ENCODE measurements at places on chromosomes 11 and 22.

- no peak for DNase-seq
Observed at GRCh38 chr11:67116758-67117105, 2.3 kb upstream of the KDM2A start.

DNA sequence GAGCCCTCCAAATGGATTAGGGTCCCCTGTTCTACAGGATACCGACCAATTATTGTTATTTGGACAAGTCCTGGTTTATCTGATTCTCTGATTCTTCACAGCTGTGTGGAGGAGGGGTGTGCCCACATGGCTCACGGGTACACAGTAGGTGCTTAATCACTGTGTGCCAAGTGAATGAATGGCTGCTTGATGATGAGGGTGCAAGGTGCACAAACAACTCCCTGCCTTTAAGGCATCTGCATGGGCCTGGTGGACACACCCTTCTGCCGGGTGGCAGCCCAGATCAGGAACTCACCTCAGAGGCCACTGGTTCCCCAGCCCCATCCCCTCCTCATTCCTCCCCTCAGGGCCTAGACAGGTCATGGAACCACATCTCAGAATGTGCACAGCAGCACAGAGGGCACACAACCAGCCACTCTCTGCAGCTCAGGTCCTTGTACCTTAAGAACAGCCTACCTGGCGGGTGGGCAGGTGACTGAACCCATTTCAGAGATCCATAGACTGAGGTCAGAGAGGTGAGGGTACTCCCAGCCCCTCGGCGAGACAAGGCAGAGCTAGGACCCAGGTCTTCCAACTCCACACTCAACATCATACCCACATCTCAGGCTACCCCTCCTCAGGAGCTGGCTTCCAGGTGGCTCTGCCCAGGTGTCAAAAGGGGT, 50.3 kb downstream of the SHANK2 start:
- DNase-seq: no peak

DNA sequence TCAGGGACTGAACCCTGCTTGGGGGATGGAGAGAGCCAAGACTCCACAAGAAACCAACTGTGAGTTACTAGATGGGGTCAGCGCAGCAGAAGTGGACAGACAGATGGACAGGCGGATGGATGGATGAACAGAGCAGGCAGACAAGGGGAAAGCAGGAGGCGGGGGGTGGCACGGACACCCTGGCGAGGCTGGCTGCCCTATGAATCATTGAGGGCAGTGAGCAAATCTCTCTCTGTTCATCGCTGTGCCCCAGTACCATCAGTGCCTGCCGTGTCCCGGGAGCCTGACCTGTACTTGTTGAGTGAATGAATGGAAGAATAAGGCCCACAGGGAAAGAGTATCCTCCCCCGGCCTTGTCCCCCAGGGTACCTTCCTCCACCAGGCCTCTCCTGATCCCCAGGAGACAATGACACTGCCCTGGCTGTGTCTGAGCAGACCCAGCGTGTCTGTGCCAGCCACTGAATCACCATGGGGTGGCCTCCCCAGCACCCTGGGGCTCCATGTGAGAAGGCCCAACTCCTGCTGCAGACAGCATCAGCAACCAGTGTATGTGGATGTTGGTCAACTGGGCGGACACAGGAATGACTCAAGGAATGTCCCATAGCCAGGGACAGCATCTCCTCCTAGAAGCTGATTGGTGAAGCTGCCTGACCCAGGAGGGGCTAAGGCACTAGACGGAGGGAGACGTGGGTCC, 5.1 kb upstream of the KLHL35 start:
- no peak for DNase-seq

GRCh38 chr22:40046126-40046525, 51.4 kb downstream of the FAM83F start:
- no peak for DNase-seq

DNA sequence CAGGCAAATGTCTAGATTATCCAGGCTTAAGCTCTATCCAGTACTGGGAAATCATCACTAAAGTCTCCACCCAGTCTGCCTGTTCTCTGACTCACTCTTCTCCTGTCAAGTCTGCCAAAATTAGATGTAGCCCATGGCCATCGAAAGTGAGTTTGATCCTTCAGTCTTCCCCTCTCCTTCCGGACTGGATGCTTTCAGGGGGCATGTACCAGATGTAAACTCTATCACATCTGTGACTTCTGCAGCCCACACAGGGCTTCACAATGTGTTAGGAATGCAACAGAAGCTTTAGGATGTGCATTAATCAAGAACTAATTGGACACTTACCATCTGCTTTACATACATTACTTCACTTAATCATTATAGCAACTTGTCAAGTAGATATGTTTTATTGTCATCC, 12.3 kb downstream of the ME3 start:
- no peak for DNase-seq

GRCh38 chr22:23178512-23179254, 1.6 kb upstream of the BCR start:
- peak; percentile 37 for DNase-seq

DNA sequence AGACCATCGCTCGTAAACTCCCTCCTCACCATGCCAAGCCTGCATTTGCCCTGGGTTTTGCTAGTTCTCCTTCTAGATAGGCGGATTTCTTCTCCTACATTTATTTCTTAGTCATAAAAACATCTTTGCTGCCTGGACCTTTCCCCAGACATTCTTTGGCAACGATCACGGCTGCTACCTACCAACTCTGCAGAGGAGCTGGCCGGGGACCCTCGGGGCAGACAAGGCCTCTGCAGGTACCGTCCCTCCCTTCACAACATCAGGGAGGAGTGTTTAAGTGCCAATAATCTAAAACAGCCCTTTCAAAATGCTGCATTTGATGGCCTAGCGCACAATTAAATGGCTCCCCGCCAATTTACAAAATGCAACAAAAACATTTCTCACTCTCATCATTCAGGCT, 34.4 kb downstream of the BRD1 start:
- no peak for DNase-seq

GRCh38 chr11:12288931-12289666, 88.3 kb upstream of the PARVA start:
- DNase-seq: no peak

DNA sequence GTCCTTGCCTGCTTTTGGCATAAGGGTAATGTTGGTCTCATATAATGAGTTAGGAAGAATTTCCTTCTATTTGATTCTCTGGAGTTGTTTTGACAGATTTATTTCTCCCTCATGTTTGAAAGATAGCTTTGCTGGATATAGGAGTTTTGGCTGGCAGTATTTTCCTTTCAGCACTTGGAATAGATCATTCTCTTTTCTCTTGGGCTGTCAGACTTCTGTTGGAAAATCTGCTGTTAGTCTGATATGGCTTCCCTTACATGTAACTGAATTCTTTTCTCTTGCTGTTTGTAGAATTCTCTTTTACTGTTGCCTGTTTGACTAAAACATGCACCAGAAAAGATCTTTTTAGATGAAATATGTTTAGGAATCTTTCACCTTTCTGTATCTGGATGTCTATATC, 165.5 kb downstream of the GUCY1A2 start:
- no peak for DNase-seq

DNA sequence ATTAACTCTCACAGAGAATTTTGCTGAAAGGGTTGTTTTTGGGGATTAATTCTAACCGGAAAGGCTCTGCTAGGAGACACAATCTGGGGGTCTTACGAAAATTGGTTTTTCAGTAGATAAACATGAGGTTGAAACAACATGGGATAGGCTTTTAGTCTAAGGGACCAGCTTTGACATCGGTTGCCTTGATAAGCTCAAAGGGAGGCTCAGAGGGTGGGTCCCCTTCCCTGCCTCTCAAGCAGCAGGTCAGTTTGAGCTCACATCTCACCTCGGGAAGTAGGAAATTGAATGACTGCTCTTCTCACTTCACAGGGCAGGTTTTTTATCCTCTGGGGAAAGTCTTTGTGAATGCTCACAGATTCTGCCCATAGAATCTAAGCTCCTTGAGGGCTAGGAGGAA, 70.2 kb upstream of the KIRREL3 start:
- no peak for DNase-seq

- no peak for DNase-seq
Observed at GRCh38 chr11:134079317-134079716, 10.4 kb downstream of the JAM3 start.

DNA sequence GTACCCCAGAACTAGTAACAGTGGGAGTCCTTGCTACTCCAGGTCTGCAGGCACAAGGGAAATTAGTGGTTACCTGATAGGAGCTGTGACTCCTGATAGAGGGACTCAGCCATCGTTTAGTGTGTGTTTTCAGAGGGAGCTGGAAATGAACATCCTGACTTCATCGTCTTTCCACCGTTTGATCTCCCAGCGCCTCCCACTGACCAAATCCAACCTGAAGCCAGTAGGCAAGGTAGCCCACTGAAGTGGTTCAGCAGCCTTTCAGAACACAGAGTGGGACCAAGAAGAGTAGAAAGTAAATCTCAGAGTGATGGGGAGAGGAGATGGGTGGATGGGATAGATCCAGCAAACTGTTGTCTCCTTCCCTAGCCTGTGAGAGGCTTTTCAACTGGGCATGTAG, 385.9 kb downstream of the INSC start:
- DNase-seq: no peak

GRCh38 chr11:12377824-12378593, 638 bp downstream of the PARVA start:
- DNase-seq: peak; percentile 74

- DNase-seq: no peak
Observed at GRCh38 chr11:77580712-77581337, 8.9 kb upstream of the AQP11 start.

GRCh38 chr11:8567602-8568198, 26.3 kb downstream of the STK33 start:
- no peak for DNase-seq

DNA sequence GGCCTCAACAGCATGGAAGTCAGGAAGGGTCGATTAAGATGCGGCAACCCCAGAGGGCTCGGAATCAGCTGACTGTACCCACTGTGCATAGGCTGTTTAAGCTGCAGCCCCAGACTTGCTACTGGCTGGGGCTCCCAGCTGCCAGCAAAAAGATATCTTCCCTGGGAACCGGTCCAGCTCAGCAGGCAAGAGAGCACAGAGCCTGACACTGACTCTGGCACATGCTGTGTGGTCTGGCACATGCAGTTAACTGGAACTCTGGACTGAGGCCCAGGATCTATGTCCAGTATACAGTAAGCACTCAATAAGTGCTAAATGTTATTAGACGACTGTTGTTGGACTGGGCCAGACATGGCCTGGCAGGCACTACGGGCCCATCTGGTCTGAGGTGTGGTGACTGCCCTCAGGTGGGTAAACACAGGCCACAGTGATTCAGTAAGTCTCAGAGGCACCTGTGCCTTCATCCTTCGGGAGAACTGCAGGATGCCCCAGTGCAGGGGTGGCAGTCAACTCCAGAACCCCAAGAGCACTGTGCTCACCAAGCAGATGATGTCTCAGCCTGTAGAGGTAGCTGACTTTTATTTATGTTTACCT, 87.6 kb downstream of the LARGE1 start:
- DNase-seq: no peak

DNA sequence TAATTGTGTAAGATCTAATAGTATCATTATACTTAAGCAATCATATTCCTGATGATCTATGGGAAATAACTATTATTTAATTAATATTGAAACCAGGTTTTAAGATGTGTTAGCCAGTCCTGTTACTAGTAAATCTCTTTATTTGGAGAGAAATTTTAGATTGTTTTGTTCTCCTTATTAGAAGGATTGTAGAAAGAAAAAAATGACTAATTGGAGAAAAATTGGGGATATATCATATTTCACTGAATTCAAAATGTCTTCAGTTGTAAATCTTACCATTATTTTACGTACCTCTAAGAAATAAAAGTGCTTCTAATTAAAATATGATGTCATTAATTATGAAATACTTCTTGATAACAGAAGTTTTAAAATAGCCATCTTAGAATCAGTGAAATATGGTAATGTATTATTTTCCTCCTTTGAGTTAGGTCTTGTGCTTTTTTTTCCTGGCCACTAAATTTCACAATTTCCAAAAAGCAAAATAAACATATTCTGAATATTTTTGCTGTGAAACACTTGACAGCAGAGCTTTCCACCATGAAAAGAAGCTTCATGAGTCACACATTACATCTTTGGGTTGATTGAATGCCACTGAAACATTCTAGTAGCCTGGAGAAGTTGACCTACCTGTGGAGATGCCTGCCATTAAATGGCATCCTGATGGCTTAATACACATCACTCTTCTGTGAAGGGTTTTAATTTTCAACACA, 6.4 kb downstream of the BIRC3 start:
- no peak for DNase-seq

- DNase-seq: no peak
Observed at GRCh38 chr11:33642461-33643166, 58.0 kb downstream of the C11orf91 start.

GRCh38 chr22:43884600-43885318, 7.1 kb downstream of the PNPLA5 start:
- peak; percentile 22 for DNase-seq

DNA sequence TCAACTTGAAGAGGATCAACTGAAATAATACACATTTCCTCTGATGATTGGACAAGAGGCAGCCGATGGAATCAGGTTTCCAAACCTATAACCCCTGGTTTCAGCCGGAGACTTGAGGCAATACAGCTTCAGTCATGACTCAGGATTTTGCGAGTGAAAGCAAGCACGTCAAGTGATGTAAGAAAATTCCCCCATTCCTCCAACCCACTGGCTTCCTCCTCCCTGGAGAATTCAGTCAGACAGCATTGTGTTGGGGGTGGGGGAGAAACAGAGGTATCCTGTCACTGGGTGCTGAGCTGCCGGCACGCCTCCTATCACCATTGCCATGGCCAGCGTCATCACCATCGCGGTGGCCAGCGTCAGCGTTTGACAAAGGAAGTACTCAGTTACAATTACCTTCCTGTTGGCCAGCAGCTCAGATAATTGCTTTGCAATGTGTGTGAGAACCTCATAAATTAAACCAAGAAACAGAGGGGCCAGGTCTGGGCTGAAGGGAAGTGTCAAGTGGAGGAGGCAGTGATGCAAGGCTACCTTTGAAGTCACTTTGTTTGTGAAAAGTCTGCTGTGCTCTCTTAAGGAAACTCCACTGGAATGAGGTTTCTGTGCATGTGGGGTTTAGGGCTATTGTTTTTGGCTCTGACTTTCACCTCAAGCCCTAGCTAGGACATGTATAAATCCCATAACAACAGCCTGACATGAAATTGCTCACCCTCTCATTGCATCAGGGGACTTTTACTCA, 50.2 kb downstream of the LIF start:
- DNase-seq: peak; percentile 99

Data from NCI-H460 (cell line).